NCI-H1105 (cell line): ENCODE measurements at places on chromosomes 2 and 18.
A peak's percentile ranks its signal among the peaks of the same experiment; 100 is the strongest.

- DNase-seq = no peak
These were observed 523.8 kb upstream of the SPHKAP start for GRCh38 chr2:228705318-228705717.

DNA sequence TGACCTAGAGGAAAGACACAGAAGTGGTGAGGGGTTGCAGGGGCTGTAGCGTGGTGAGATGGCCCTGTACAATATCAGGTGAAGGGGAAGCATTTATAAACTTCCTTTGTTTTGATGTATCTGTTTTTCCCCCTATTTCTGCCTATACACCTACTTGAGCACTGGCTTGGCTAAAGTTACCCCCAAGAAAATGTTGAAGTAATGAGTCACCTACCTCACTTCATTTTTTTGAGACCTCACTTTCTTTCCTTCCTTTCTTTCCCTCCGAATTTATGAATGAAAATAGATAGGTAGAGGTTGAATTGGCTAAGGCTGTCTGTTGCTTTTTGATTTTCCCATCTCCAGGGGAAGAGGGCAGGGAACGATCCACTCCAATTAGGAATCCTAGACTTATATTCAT is 231.1 kb upstream of the EPAS1 start:
- DNase-seq = no peak

- peak; percentile 16 for DNase-seq
These were observed 7.5 kb upstream of the MYO3B start for GRCh38 chr2:170170281-170171040.

DNA sequence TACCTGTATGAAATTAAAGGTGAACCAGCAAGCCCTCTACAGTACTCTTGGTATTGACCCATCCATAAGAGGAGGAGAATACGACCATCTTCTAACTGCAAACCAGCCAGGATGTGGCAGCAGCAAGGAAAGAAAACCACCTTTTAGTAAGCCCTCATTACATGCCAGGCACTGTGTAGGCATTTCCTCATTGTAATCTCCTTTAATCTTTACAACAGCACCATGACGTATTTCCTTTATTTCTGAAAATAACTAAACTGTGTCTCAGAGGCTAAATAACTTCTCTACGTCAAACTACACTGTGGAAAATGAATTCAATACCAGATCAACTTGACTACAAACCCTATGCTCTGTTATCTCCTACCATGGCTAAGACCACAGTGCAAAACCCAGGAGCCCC is 18.2 kb downstream of the WDR35 start:
- no peak for DNase-seq
